ENCODE measurements at places on chromosomes 1 and 21.

DNA sequence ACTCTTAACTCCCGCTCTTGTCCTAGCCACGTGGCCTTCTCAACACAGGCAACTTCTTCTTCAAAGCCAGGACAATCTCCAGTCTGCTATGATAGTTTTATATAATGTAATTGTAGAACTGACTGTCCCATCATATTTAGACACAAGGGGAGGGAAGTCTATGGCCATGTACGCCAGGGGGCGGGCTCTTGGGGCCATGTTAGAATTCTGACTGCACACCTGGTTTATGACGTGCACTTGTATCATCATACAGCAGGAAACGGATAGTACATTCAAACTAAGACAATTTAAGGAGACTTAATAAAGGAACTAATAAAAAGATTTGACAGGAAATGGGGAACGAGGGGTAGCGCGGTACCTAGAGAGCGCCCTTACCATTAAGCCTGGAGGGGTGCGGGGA is 21.5 kb downstream of the DMRTB1 start:
- no peak for DNase-seq

GRCh38 chr1:95004013-95004412 is 68.7 kb downstream of the ALG14 start:
- DNase-seq, result no peak

DNA sequence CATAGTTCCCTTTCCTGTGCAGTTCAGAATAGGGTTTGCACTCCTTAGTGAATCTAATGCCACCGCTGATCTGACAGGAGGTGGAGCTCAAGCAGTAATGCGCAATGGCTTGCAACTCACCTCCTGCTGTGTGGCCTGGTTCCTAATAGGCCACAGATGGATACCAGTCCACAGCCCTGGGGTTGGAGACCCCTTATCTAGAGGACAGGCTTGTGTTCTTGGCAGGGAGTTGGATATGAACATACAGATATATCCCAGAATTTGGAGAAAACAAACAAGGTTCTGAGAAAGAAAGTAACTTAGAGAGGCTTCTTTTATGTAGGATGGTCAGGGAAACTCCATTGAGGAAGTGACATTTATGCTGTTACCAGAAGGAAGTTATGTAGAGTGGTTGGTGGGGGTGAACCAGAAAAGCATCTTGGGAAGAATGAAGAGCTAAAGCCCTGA is 5.1 kb upstream of the PTPRC start:
- no peak for DNase-seq

DNA sequence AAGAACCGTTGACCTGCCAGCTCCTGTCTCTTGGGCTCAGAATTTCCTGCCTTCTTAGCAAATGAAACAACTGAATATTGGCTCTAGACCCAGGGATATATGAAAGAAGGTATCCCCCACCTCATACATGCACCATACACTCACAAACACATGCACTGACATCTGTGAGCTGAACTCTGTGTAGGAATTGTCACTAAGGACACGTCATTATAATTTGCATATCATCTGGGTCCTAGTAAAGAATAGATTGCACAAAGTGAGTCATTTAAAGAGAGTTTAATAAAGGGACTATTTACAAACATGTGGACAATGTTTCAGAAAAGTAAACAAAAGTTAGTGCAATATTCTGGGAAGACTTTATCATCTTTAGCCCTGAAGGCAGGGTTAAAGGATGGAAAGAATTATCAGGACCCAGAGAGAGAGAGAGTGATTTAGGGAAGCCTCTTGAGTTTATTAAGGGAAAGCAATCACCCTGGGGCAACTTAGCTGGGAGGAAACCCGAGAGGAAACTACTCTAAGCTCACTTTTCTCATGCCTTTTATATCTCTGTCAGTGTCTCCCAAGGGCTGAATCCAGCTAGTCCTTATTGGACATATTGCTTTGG is 74.1 kb upstream of the PLA2G4A start:
- no peak for DNase-seq

DNA sequence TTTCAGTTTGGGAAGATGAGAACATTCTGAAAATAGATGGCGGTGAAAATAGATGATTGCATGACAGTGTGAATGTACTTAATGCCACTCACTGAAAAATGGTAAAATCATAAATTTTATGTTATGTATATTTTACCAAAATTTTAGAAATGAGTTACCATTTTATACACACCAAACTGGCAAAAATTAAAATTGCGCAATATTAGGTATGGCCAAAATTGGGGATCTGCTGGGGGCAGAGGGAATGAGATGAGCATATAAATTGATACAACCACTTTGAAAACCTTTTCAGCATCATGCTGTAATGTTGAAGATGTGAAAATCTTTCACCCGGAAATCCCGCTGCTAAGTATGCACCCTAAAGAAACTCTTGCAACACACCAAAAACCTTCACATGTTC is 10.8 kb upstream of the TMPRSS2 start:
- no peak for DNase-seq

GRCh38 chr1:206955476-206956451 is 9.5 kb upstream of the PIGR start:
- no peak for DNase-seq

DNA sequence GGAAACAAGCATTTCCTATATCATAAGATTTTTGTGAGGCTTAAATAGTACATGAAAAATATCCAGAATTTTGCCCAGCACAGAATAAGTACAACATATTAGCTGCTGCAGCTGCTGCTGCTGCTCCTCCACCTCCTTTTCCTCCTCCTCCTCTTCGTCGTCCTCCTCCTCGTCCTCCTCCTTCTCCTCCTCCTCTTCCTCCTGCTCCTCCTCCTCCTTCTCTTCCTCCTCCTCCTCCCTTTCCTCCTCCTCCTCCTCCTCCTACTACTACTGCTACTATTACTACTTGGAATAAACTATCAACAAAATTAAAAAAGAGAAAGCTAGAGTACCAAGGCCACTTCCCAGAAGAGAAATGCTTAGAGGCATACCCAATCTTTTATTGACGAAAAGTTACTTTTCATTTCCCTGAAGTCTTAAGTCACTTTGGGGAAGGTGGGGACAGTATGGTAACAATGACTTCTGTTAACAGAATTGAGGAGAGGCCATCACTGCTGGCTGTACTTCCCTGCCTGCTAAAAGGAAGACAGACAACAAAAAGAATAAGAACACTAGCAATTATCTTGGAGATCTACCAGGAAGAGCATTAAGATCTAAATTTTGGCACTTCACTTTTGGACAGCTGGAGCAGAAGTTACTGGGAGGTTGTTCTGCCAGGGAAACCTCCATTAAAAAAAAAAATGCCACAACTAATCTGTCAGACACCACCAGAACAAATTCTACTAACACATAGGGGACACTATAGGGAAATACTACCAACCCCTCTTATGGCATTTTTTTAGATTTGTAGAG is 7.1 kb downstream of the DENND1B start:
- no peak for DNase-seq

DNA sequence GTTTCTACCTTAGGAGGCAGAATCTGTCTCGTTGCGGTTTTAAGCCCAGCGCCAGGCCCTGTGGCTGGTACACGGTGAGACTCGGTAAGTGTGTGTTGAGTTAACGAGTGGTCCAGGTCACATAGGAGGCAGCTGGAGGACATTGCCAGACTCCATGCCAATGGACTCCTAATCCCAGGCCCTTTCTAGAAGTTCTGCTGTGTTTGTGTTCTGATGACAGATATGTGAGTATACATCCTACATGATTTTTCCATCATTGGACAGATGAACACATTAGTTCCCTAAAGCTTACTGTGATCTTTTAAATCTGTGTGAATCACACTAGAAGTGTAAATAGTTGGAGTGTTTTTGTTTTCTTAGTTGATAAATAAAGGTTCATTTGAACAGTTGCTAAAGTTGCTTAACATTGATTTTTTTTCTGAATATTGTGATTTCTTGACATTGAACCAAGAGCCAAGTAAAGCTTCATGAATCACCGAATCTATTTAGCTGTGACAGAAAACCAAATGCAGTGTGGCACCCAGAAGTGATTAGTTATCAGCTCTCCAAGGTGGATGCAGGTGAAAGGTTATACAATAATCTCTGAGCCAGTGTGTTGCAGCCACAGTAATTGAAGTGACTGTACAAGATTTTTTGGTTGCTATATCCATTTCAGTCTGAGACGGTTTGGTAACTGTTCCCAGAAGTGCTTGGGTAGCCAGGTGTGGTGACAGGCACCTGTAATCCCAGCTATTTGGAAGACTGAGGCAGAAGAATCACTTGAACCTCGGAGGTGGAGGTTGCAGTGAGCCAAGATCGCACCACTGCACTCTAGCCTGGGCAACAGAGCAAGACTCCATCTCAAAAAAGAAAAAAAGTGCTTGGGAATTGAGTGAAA is 46.3 kb downstream of the DOP1B start:
- no peak for DNase-seq

DNA sequence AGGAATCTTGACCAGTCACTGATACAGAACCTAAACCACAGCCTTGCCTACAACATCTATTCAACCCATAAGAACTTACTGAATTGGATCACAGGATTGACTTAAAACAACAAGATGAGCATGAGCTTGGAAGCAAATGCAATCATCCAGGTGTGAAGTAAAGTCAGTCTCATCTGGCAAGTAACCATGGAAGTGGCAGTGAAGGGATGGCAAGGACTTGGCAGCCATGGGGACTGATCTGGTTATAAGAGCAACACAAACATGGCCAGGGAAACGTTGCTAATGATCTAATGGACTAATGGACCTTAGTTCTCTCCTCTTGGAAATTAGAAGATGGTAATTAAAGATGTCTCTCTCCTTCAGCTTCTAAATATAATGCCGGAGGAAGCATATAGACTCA is 133.1 kb downstream of the VAV3 start:
- DNase-seq, result no peak

DNA sequence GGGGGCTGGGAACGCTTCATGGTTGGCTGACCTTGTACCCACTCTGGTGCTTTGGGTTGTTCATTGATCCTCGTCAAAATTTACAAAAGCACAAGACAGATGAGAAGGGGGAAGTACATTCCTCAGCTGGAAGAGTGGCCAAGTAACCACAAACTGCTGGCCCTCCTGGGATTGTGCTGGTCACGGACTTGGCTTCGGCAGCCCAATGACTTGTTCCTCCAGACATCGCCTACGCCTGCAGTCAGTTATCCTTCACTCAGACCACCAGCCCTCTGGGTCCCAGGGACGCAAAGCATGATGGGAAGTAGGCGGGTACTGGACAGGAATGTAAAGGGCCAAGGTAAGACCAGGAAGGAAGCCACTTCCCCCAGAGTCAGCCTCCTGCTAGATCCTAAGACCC is 53.1 kb downstream of the LMX1A start:
- no peak for DNase-seq

GRCh38 chr1:10509809-10510509 is 35.2 kb downstream of the PEX14 start:
- no peak for DNase-seq

- DNase-seq, result no peak
Observed at GRCh38 chr1:19375631-19376400, 63.7 kb downstream of the SLC66A1 start.

DNA sequence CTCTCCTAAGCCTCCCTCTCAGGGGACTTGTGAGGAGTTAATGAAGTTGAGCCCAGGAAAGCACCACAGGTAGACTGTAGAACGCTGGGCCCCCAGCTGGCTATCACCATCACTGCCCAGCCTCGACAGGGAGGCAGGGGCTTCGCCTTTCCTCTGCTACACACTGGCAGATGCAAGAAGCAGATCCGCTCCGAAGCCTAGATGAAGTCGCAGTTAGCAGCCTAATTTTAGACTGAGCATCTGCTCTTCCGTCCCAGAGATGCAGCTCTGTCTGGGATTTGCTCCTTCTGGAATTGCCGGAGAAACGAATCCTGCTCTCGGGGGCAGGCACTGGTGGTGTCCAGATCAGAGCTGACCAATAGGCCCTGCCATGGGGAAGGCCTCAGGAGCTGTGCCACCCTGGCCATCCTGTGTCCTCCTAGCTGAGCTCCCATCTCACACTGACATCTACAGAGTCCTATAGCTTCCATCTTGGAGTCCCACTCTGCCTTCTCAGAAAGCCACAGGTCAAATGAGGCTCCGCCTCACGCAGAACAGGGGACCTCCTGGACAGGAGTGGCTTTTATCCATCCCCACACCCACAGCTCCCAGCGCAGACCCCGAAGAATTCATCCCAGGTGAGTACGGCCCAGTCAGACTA is 186.8 kb upstream of the EDN2 start:
- no peak for DNase-seq

DNA sequence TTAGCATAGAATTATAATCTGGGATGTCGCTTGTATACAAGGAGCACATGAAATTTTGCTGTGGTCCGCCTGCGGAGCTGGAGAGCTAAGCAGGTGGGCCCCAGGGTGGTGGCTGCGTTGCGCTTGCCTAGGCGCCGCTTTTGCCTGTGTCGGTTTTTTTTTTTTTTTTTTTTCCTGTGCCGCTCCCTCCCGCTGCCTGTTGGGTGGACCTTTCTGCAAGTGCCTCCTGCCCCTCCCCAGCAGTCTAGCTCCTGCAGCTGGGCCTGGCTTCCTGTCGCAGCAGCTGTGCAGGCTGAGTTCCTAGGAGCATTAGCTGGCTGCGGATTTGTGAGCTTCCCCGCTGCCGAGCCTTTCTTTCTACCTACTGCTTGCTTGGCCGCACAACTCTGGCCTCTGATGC is 20.6 kb downstream of the PYHIN1 start:
- no peak for DNase-seq

DNA sequence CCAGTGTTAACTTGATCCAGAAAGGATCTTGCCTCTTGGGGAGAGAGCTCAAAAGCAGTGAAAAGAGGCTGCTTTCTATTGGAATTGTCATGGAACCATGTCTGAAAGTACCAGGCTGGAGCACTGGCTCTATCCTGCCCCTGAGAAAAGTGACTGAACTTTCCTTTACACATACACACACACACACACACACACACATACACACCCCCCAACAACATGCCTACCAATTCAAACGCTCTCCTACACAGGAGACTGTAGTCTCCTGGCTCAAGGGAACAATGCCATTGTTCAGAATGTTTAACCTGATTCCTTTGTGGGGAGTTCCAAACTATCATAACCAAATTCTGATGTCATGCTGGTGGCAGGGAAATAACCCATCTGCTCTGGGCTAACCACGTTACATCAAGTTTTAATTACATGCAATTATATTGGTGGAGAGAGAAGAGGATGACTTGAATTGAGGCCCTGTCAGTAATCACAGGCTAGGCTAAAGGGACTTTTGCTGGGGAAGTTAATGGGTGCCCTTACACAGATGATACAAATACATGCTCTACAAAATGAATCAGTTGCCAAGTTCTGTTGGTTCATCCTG is 52.3 kb upstream of the DUSP10 start:
- DNase-seq, result no peak

- DNase-seq, result no peak
Observed at GRCh38 chr1:162736184-162736583, 54.3 kb upstream of the HSD17B7 start.

GRCh38 chr1:2156866-2157265 is 37.7 kb downstream of the FAAP20 start:
- no peak for DNase-seq

GRCh38 chr1:92886886-92887419 is 55.1 kb downstream of the RPL5 start:
- DNase-seq, result no peak

- DNase-seq, result no peak
Observed at GRCh38 chr1:154729577-154729976, 121.6 kb upstream of the ADAR start.

GRCh38 chr1:156149374-156150332 is 3.7 kb upstream of the SEMA4A start:
- DNase-seq, result no peak
